ENCODE measurements at places on chromosomes 3 and 15. TPM values are rescaled to one million over a fixed set of nuclear protein-coding genes. Genes with fewer than 3 reads are reported as not detected.
A peak's percentile ranks its signal among the peaks of the same experiment; 100 is the strongest.

FMN1 gene
- total RNA-seq, result 3.3 TPM

FYTTD1 gene
- 37.9 TPM for total RNA-seq

SV2B gene
- 8.4 TPM for total RNA-seq

ANKRD63 gene
- total RNA-seq, result not detected

APOD gene
- total RNA-seq, result 133 TPM

SAMMSON gene
- total RNA-seq, result not detected

ENTPD3 gene
- total RNA-seq, result 13.4 TPM

UPK1B gene
- 2.7 TPM for total RNA-seq

HDC gene
- total RNA-seq, result 1.7 TPM

AGBL1 gene
- 0.05 TPM for total RNA-seq

WDR93 gene
- total RNA-seq, result not detected

ZFAND6 gene
- 16.9 TPM for total RNA-seq

LDHAL6B gene
- total RNA-seq, result not detected

- no peak for DNase-seq
Observed at GRCh38 chr3:46663591-46664135, 29.8 kb downstream of the ALS2CL start.

DNA sequence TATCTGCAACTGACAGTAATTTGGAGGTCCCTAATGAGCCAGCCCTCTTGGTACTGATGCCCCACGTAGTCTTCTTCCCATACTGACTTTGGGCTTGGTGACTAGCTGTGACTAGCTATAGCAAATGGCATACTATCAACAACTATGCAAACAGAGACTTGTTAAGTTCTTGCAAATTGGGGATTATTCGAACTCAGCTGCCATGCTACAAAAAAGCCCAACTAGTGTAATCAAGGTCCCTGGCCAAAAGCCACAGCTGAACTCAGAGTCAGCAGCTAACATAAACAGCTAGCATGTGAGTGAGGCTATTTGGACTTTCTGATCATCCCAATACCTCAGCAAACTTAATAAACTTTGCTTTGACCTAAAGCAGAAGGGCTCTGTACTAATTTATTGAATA, 121.2 kb upstream of the PLXND1 start:
- no peak for DNase-seq

GRCh38 chr3:159185443-159186050, 383.7 kb downstream of the MFSD1 start:
- DNase-seq, result no peak

- no peak for DNase-seq
Observed at GRCh38 chr15:57358571-57358970, 17.7 kb upstream of the CGNL1 start.

DNA sequence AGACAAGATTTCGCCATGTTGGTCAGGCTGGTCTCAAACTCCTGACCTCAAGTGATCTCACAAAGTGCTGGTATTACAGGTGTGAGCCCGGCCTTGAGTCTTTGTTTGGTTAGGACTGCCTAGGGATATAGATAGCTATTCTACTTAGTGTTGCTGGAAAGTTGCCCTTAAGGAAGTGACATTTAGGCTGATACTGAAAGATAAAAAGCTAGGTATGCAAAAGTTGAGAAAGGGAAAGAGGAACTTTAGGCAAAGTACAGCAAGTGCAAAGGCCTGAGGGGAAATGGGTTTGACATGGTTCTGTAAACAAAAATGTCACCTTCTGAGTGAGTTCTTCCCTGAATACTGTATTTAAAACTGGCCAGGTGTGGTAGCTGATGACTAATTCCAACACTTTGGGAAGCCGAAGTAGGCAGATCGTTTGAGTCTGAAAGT, 111.5 kb downstream of the ZNF609 start:
- peak; percentile 31 for DNase-seq

- DNase-seq, result peak; percentile 89
Observed at GRCh38 chr3:187748050-187748481, 2.8 kb upstream of the BCL6 start.

GRCh38 chr3:72538070-72538745, 310.0 kb downstream of the SHQ1 start:
- no peak for DNase-seq

DNA sequence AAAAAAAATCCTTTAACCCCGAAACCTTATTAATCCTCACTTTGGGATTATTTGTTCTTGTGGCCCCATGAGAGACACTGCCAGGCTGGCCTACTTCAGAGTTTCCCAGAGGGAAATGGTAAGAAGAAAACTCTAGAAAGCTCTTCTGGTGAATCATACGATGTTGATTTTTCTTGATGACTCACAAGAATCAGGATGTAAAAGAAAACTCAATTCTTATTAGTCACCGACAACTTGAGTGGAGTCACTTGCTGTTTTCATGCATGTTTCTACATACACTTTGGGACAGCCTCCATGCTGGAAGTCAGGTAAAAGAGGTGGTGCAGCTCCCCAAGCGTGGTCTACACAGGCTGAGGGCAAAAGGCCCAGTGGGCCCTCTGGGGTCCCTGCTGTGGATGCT, 42.8 kb downstream of the MYO5C start:
- no peak for DNase-seq

DNA sequence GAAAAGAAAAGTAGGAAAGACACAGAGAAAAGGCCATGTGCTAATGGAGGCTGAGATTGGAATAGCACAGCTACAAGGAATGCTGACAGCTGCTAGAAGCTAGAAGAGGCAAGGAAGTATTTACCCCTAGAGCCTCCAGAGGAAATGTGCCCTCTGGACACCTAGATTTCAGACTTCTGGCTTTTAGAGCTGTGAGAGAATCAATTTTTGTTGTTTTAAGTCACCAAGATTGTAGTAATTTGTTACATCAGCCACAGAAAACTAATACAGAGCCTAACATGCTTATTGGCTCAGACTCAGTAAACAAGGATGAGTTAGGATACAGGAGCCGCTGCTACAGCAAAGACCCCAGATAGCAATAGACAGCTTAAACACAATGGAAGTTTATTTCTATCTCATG, 33.1 kb upstream of the GLCE start:
- no peak for DNase-seq

GRCh38 chr15:81380668-81381067, 6.7 kb upstream of the TMC3 start:
- no peak for DNase-seq

DNA sequence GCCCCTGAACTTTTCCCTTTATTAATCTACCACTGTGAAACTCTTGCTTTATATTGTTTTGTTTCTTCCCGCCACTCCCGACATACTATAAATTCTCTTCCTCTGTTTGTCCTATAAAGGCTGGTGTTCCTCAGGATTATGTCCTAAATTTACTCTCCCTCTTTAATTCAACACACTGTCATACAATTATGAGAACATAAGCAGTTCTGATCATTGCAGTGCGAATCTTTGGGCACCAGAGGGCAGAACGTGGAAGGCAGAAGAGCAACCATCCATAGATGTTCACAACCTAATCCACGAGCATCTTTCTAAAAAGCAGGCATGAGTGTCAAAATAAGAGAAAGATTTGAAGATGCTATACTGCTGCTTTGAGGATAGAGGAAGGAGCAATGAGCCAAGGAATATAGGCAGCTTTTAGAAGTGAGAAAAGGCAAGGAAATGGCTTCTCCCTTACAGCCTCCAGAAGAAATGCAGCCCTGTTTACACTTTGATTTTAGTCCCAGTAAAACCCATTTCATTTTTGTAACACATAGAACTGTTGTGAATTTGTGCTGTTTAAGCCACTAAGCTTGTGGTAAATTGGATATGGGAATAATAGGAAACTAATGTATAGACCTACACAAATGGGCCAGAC, 179.4 kb downstream of the GBE1 start:
- DNase-seq, result peak; percentile 26

GRCh38 chr3:48273594-48274211, 32.8 kb downstream of the ZNF589 start:
- DNase-seq, result no peak

DNA sequence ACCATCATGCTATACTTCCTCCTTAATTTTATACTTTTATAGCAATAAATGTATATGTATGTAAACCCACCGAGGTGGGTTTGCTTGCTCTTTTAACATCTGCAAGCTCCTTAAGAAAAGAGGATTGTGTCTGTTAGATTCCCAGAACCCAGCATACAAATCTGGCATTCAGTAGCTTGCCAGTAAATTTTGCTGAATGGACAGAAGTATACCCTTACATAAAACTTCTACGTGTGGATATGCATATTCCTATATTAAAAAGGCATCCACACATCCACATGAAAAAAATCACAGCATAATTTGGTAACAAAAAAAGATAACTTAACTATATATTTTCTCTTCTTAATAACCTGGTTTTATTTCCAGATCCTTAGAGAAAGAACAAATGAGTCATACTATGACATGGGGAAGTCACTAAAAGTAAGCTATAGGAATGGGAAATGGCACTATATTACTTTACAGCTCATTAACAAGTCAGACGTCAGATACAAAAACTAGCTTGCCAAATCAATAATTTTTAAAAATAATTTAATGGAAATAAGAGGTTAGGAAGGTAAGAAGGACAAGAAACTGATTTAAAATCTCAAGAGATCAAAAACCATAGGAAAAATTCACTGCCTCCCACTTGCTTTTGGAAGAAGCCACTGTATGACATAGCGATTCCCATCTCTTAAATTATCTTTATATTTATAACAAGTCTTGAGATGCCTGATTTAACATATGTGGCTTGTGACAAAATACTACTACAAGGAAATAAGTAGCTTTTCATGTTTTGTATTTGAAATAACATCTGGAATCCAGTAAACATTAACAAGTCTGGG, 68.7 kb downstream of the SUMF1 start:
- DNase-seq, result no peak

- DNase-seq, result no peak
Observed at GRCh38 chr3:158532099-158532734, 38.8 kb upstream of the MLF1 start.

DNA sequence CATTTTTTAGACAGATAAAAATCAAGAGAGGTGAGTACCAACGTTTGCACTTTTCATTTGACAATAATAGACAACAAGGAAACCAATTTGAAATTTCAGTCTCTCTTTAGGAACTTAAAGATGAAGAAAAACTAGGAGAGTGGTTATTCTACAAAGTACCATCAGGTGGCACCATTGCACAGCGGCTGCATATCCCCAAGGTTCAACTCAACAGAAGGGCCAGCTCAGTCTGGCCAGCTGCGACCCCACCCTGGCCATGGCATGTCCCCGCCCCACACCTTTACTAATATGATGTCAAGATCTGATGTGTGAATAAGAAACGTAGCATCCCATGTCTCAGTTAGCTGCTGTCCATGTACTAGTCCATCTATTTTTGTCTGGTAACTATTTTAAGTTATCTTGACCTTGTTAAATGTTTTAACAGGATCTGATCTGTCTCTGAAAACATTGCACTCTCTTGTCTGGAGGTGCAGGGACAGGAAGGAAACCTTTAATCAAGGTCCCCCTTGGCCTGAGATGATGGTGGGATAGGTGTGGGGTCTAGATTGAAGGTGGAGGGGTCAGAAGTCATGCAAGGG, 35.5 kb upstream of the CGNL1 start:
- DNase-seq, result peak; percentile 58

DNA sequence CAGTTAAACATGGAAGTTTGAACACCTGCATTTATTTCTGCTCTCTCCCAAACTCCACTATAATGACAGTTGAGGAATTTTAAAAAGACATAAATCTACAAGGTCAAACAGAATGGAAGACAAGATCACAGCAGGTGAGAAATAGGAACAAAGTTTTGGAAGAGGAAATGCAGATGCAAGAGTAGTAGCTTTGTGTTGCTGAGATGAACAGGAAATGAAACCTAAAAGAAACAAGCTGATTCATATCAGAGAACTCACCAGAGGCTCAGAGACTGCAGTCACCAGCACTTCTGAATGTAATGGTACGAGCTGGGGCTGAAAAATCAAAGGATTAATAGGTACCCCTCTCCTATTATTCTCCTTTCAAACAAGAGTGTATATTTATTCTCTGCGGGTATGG, 459.9 kb downstream of the RAP2B start:
- no peak for DNase-seq

DNA sequence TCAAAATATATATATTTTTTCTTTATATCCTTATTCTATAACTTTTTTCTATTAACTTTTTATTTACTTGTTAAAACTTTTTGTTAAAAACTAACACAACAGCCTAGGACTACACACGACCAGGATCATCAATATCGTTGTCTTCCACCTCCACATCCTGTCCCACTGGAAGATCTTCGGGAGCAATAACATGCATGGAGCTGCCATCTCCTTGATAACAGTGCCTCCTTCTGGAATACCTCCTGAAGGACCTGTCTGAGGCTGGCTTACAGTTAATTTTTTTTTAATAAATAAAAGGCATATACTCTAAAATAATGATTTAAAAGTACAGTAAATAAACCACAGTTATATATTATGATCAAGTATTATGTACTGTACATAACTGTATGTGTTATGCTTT, 58.9 kb downstream of the SFMBT1 start:
- no peak for DNase-seq

DNA sequence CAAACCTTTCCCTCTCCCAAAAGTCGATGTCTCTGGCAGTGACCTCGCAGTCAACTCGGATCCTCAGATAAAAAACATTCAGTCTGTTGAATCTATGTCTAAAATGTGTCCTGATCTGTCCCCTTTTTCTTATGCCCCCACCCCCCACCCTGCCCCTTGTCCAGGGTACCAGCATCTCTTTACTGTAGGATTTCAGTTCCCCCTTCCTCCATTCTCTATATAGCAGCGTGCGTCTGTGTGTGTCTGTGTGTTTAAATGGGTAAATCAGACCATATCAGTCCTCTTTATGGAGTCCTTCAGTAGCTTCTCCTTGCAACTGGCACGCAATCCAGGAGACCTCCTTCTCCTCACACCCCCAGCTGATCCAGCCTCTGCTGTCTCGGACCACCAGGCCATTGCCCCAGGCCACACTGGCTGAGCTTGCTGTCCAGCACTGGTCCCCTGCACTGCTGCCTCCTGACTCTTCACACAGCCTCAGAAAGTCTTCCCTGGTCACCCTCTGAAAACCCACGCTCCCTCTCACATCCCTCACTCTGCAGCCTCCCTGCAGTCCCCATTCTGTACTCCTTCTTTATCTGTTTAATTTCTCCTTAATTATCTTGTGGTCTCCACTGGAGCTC, 1.5 kb downstream of the LRRK1 start:
- no peak for DNase-seq

- DNase-seq, result no peak
Observed at GRCh38 chr3:17115186-17115585, 230.4 kb downstream of the PLCL2 start.

GRCh38 chr3:55203006-55203405, 275.1 kb upstream of the LRTM1 start:
- DNase-seq, result no peak

DNA sequence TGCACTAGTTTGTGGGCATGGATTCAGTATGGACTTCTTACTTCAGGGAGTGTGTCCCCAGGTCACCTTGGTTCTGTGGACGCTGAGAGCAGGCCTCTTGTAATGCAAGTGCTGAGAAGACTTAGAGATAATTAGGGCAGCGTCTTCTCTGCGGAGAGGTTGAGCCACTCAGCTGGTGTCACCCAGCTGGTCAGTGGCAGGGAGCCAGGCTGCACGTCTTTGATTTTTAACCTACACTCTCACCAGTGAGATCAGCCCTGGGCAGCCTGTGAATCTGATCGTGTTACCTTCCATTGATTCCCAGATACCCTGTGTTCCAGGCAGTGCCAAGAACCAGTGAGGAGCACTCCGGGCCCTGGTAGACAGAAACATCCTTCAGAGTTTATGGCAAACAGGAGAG, 92.6 kb downstream of the SLCO3A1 start:
- no peak for DNase-seq
